ENCODE measurements at places on chromosomes 13 and 19.

DNA sequence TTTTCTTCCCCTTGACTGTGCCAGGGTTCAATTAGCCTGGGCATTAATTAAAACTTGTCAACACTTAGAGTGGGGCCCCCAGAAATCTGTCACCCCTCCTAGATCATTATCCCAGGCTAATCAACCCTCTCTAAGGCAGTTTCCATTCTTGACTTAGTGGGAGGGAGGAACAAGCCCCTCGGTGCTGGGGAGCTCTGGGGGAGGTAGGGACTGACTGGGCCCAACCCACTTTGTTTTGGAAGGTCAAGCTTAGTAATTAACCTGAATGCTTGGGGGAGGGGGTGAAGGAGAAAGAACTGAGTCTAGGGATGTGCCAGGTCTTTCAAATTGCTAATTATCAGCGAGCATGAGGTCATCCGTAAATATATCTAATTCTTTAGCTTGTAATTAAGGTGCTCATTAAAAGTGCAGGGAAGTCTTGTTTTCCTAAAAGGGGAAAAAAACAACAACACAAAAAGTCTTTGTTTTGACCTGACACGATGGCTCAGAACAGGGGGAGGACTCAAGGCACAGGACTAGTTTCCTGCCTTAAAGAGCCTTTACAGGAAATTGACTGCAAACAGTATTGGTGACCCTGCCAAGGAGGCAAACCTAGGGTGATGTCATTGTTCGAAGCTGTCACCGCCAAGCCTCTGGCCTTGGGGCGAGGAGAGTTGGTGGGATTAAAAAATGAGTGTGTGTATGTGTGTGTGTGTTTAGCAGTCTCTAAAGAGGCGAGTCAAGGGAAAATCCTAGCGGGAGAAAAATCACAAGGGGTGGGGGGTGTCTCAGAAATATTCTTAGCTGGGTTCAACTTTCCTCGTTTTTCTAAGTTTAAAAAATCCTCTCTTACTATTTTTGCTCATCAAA, 19.4 kb downstream of the ACTN4 start:
- no peak for DNase-seq

- DNase-seq, result no peak
Measured at GRCh38 chr19:5396963-5397362, 56.4 kb upstream of the PTPRS start.

DNA sequence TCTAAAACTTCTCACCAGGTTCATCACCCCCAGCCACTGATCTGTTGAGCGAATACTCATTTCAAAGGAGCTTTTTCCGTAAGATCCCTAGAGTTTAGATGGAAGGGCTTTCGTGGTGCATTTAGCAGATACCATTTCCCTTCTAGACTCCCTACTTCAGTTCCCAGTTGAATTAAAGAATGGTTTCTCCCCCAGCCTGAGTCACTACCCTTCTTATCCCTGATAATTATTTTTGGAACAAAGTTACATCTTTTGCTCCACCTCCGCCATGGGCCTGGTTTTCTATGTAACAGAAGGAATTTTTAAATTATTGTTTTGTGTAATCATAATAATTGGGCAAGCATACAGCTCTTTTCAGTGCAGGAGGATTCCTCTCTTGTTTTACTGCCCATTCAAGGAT, 22.0 kb downstream of the USPL1 start:
- DNase-seq, result no peak

DNA sequence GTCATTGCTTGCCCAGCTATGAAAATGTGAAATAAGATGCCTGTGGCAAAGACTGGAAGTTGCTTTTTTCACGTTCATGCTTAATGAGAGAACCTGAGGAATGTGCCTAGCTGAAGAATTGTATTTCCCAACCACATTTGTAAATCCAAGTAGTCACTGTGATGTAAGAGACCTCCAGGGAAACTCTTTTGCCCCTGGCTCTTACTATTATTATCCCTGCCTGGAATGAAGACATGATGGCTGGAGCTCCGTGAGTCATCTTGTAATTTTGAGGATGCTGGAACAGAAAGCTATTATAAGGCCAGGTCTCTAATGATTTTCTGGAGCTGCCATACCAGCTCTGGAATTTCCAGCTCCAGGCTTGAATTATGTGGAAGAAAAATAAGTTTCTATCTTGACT, 894.3 kb downstream of the DIAPH3 start:
- DNase-seq, result no peak

GRCh38 chr19:8237026-8237425, 27.9 kb downstream of the CERS4 start:
- DNase-seq, result no peak

- no peak for DNase-seq
Measured at GRCh38 chr13:111425326-111425725, 104.9 kb downstream of the TEX29 start.

DNA sequence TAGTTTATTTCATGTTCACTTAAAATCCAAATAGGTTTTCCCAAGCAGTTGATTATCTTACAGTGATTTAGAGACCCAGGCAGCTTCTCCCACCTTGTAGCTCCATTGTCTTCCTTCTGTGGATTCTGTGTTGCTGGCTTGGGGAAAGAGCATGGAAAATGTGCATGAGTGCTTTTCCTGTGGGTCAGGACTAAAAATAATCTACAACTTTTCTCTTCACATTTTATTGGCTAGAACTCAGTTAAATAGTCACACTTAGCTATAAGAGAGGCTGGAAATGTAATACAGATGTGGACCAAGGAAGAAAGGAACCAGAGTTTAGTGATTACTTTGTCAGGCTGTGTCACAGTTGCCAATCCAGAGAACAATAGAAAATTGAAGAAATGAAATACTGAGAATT, 198.8 kb downstream of the NBEA start:
- DNase-seq, result no peak

GRCh38 chr13:46546084-46546768, 6.7 kb upstream of the LRCH1 start:
- DNase-seq, result no peak

- DNase-seq, result peak; percentile 4
Measured at GRCh38 chr13:81639984-81640582, 1299.2 kb upstream of the SPRY2 start.

- no peak for DNase-seq
Measured at GRCh38 chr13:77449265-77449664, 86.2 kb upstream of the SCEL start.

GRCh38 chr19:18401580-18402112, 4.2 kb upstream of the LRRC25 start:
- peak; percentile 52 for DNase-seq

- no peak for DNase-seq
Measured at GRCh38 chr13:38090913-38091312, 221.3 kb upstream of the TRPC4 start.

DNA sequence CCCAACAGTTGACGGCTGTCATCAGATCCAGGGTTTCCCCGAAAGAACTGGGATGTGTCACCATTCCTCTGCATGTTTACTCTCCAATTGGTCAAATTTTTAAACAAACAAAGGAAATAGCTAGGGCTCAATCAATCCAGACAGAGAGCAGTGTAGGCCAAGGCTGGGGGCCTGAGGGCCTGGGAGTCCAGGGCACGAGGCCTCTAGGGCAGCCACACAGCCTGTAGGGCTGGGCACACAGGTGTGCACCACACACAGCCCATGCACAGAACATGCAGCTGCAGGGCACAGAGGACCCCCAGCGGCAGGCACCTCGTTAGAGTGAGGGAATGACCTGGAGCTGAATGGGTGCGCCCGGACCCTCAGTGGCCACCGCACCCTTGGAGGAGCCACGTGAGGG, 9.5 kb downstream of the MIER2 start:
- no peak for DNase-seq

DNA sequence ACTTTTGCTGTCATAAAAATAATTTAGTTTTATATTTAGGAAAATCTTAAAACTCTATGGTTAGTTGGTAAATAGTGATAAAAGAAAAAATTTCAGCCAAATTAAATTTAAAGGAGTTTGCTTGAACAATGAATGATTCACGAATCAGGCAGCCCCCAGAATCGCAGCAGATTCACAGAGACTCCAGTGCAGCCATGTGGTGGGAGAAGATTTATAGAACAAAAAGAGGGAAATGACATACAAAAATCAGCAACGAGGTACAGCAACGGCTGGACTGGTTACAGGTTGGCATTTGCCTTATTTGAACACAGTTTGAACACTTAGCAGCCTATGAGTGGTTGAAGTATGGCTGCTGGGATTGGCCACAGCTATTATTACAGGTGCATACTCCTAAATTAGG, 96.4 kb upstream of the MYCBP2 start:
- DNase-seq, result no peak

DNA sequence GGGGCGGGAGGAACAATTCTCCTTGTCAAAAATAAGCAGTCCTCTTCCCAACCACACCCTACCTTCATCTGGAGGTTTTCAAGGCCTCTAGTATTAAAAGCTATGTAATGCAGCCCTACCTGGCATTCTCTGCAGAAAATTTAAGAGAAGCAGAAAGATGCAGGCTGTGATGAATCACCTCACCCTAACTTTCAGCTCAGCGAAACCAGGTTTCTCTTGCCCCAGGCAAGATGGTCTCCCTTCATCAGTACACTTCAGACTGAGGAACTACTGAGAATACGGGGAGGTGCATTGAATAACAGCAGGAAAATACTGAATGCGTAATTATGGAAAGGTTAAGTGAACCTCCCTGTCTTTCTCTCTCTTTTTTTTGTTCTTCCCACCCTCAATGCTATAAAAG, 437.6 kb upstream of the KLF12 start:
- no peak for DNase-seq

DNA sequence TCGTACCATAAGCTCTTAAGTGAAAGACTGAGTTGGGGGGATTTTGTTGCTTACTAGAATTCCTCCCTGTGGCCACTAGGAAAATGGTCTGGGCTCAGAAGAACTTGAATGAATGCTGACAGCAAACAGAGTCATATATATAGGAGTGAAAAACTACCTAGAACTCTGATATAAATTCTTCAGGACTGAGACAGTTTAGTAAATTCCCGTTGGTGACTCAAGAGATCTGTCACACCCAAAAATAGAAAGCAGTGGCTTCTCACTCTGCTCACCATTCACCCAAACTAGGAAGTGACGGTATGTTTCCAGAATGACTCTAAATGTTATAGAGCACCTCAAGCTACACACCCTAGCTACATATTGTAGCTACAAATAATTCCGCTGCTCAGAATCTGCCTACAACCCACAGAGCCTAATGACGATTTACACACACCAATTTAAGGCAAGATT, 116.2 kb downstream of the TBC1D4 start:
- peak; percentile 11 for DNase-seq

DNA sequence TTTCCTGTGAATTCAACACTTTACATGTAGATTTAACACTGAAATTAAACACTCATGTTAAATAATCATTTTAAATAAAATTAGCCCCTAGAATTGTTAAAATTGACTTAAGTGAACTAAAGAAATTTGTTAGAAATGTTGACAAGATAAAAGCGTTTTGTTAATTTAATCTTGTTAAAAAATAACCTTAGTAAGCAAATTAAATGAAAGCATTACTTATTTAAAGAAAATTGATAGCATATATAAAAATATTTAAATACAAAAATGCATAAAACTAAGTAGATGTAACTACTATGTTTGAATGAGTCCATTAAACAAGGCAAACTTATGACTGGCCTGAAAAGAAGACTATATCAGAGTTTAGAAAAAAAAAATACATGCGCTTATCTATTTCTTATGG, 99.0 kb upstream of the TRPC4 start:
- no peak for DNase-seq

- no peak for DNase-seq
Measured at GRCh38 chr13:45142440-45143345, 22.4 kb downstream of the GTF2F2 start.

- no peak for DNase-seq
Measured at GRCh38 chr13:46490129-46490528, 62.8 kb upstream of the LRCH1 start.

- no peak for DNase-seq
Measured at GRCh38 chr19:5624018-5624663, 1.3 kb downstream of the SAFB start.

DNA sequence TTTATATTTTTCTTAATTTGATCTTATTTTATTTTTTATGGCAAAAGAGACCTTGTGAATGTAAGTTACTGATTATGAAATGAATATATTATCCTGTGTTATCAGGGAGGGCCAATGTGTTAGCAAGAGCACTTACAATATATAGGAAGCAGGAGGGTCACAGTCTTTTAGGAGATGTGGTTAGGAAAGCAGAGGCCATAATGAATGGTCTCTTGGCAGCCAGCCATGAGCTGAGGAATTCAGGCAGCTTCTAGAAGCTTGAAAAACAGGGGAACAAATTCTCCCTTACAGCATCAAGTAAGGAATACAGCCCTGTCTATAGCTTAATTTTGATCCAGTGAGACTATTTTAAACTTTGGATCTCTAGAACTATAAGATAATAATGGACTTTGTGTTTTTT, 2374.6 kb downstream of the PCDH9 start:
- no peak for DNase-seq

DNA sequence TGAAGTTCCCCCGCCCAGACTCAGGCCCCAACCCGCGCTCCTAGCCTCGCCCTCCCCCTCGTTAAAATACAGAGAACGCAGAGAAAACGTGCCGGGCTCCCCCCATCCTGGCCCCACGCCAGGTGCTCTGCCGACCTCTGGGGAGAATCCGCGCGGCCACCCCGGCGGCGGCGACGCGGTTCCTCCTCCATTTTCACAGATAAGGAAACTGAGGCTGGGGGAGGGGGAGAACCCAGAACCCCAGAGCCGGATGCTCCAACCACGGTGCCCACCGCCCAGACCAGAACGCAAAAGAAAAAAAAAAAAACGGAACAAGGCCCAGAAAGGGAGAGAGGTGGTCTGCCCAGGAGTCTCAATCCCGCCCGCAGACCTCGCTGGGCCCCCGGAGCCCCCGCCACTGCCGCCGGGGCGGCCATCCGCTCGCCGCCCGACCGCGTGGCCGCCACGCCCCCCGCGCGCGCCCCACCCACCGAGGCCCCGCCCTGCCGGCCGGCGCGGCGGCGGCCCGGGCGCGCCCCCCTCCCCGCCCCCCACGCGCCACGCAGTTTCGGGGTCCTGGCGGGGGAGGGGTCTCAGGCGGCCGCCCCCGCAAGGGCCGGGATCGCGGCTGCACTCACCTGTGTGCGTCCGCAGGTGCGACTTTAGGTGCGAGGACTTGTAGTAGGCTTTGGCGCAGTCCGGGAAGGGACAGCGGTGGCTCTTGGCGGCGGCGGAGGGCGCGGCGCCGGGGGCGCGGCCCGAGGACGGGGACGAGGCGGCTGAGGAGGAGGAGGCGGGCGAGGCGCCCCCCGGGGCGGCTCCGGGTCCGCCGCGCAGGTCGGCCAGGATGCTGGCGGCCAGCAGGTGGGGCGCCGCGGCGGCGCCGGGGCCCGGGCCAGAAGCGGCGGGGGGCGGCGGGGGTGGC, 703 bp downstream of the KLF16 start:
- DNase-seq, result no peak

- no peak for DNase-seq
Measured at GRCh38 chr13:26473571-26474230, 83.8 kb upstream of the WASF3 start.

- DNase-seq, result no peak
Measured at GRCh38 chr13:53123536-53123935, 94.9 kb downstream of the OLFM4 start.

- no peak for DNase-seq
Measured at GRCh38 chr13:104181526-104182231, 1115.5 kb upstream of the SLC10A2 start.

All from NCI-H460 (cell line).